Kidney capillary endothelial cell (primary cell): ENCODE measurements at places on chromosomes 4 and X.

GRCh38 chr4:140351093-140352075 lies 22.1 kb upstream of the SCOC start:
- DNase-seq: no peak

DNA sequence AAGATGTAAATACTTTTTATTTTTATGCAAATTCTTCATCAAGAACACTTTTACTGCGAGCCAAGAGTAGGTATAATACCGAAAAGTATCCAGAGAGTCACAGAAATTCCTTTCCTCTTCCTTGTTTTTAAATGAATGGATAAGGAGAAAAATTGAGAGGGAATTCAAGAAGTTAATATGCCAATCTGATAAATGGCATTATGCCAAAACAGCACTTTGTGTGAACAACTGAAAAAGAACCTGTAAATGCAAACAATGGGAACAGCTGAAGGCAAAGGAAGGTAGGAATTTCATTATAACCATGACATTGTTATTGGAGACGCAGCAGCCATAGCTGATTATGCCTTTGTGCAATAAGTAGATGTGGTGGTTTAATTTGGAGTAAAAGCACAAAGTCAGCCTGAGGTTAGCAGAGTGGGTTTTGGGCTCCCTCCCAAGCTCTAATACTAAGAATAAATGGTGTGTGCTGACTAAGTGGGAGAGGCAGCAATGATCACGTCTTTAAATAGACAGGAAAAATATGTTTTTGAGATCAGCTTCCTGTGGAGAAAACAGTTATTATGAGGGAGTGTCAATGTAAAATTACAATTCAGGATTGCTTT lies 209.8 kb upstream of the NDST4 start:
- DNase-seq: no peak

- no peak for DNase-seq
Measured at GRCh38 chr4:53671757-53672156, 80.5 kb upstream of the LNX1 start.

DNA sequence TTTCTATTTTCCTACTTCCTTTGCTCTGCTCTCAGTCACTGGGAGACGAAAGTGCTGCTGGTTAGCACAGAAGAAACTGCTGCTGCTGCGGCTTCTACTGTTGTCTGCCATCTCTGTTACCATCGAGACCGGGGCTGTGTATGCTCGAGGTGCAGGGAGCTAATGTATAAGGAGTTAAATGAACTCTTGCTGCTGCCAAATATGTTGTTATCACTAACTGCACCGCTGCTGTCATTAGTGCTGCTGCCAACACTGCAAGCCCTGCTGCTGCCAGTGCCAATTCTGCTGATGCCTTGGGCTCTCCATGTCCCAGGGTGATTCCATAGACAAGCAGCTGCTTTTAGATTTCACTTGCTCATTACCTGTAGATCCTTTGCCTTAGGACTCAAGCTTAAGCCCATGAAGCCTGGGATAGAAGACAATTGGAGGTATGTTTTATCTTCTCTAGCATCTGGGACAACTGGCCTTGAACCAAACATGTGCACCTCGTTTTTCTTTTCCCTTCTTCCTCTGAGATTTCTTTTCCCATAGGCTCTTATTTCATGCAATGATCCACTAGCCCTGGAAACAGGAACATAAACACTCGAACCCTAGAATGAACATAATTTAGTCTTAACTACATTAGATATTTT lies 107.8 kb downstream of the CCSER1 start:
- DNase-seq: no peak

DNA sequence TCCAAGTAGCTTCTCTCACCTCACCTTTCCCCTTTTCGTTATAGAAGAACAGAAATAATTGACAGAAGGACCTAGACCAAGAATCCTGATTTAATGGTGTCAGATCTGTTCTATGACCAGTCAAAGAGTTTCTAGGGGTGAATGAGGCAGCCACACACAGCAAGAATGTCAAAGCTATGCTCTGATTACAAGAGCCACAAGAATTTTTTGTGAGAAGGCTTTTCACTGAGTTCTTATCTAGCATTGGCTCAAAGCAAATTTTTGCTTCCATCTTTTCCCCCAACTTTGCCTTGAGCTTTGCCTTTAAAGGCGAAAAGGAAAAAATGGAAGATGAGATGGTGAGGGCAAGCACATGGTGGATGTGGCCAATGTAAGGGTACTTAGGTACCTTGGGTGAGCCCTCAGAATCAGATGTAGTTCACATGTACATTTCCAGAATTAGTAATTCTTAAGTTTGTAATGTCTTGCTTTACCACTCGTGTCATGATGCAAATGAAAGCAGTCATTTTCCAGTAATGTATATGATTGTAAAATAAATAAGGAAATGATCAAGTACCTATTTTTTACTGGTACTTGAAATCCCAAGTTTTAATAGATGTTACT lies 23.5 kb downstream of the FMR1 start:
- no peak for DNase-seq

GRCh38 chr4:69066945-69067344 lies 29.3 kb upstream of the UGT2B7 start:
- DNase-seq: peak; percentile 5

DNA sequence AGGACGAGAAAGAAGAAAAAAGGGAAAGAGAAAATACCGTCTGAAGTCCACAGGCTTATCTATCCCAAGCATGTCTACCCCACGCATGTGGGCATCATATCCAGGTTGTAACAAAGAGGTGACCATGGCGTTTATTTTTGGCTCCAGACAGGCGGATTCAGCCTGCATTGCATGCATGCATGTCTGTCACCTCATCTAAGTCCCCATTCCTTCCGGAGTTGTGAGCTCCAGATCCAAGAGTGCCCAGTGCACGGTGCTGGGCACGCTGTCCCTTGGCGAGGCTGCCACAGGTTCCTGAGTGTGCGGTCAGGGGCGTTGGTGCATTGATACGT lies 905 bp upstream of the GALNTL6 start:
- DNase-seq: peak; percentile 3

DNA sequence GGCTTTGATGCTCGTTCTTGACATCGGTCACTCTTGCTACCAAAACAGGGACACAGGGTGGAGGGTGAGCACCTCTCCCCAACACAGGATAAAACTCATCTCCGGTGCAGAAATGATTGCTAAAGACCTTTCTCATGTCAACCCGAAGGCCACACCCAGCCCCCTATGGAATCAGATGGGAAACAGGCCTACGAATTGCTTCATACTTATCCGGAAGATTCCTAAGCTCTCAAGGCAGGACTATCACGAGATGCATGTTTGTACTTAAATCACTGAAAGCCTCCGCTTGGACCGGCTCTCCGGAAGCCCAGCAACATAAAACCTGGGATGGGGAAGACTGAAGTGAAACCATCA lies 74.9 kb downstream of the MTMR1 start:
- DNase-seq: no peak

DNA sequence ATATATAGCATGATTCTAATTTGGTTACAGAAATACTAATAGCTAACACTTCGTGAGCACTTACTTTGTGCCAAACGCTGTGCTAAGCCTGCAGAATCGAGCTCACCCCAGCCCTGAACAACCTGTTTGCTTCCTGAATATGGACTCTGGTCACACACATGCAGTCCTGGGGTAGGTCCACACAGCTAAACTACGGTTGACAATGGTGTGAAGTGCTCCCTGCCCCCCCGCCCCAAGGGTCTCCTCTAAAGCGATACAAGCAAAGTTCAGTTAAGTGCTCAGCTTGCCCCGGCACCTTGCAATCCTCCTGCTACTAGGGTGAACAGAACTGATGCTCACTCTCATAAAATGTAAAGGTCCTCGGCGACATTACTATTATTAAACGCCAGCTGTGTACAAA lies 879 bp downstream of the FOXP3 start:
- DNase-seq: no peak

DNA sequence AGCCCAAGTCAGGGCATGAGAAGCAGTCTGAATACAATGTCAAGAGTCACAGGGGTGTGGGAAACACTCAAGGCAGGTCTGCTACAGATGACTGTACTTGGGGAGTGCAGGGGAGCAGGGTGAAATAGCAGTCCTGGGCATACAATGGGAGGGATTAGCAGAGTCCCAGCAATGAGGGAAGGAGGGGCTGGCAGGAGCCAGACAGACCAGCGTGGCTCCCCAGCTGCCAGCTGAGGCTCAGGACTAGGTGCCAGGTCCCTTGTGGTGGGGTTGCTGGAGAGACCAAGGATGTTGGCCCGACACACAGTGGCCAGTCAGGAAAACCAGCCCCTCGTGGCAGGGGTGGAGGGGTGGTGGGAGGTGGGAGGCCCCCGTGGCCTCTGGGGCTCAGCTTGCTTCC lies 86.6 kb downstream of the RTL5 start:
- DNase-seq: no peak

- no peak for DNase-seq
Measured at GRCh38 chr4:119026662-119027444, 108.8 kb upstream of the MYOZ2 start.

- DNase-seq: no peak
Measured at GRCh38 chr4:41057467-41057866, 156.9 kb downstream of the APBB2 start.
